Daoy (cell line): ENCODE measurements at places on chromosomes 11 and 22. TPM values are rescaled to one million over a fixed set of nuclear protein-coding genes. Genes with fewer than 3 reads are reported as not detected.
A peak's percentile ranks its signal among the peaks of the same experiment; 100 is the strongest.

ELF5 gene
- not detected in 2 replicates for total RNA-seq

HOATZ gene
- total RNA-seq, result not detected in 2 replicates

HTR3A gene
- not detected in 2 replicates for total RNA-seq

C11orf16 gene
- not detected in 2 replicates for total RNA-seq

DNA sequence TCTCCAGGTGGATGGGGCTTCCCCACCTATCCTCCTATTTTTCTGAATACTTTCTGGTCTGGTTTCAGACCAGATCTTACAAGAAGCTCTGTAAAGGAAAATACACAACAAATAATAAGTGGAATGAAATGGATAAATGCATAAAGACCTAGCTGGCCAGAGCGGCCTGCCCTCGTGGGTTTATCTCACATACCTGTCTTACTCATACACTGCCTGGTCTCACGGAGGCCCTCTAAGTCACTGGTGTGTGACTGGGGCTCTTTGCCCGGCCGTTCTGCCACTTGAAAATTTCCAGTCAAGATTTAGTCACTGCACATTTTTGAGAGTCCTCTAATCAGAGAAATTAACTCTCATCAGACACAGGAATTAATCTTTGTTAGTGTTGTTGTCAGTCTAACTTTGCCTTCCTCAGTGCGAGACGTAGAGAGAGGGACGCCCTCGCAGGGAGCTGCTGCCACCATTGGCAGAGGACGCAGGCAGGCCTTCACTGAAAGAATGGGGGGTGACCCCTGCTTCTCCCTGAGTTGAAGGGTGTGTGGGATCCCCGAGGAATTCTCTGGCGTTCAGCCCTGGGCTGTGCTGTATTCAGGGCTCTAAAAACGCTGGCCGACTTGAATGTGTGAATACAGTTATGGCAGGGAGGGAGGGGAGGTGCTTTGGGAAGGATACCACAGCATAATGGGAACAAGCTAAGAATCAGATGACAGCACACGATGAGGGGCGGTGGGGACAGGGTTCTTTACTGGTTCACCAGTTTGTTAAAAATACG is 46.3 kb upstream of the CADM1 start:
- DNase-seq, result peak; percentile 36

- DNase-seq, result no peak
Measured at GRCh38 chr11:117278347-117278746, 12.8 kb upstream of the BACE1-AS start.

GRCh38 chr11:45193695-45194094 is 47.3 kb downstream of the PRDM11 start:
- no peak for DNase-seq

GRCh38 chr11:10181811-10182210 is 112.2 kb downstream of the SBF2 start:
- DNase-seq, result no peak

GRCh38 chr22:48188231-48188721 is 1425.8 kb downstream of the TBC1D22A start:
- DNase-seq, result peak; percentile 75

- peak; percentile 39 for DNase-seq
Measured at GRCh38 chr11:76824980-76825725, 35.6 kb upstream of the ACER3 start.

GRCh38 chr22:43777286-43777685 is 34.8 kb downstream of the EFCAB6 start:
- peak; percentile 83 for DNase-seq

GRCh38 chr11:31809857-31810778 is 1.0 kb downstream of the PAX6 start:
- peak; percentile 65 for DNase-seq

GRCh38 chr11:126135235-126136176 is 72.8 kb upstream of the CDON start:
- no peak for DNase-seq
